ENCODE measurements at places on chromosomes 16 and 17.

DNA sequence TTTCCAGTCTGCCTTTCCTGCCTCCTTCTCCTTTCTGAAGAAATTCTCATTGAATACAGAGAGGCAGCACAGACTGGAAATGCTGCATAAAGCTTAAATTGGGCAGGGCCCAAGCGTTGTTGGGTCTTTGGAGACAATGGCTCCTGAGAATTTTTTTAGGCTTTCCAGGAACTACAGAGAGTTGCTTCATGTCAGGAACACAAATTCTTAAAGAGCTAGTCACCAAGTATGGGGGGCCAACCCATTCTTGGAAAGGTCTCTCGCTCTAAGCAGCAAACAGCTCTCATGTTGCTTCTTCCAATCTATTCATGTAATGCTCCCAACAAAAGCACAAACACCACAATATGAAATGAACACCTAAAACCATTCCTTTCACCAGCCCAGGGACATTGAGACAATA, 6.9 kb downstream of the HNF1B start:
- DNase-seq, result no peak

DNA sequence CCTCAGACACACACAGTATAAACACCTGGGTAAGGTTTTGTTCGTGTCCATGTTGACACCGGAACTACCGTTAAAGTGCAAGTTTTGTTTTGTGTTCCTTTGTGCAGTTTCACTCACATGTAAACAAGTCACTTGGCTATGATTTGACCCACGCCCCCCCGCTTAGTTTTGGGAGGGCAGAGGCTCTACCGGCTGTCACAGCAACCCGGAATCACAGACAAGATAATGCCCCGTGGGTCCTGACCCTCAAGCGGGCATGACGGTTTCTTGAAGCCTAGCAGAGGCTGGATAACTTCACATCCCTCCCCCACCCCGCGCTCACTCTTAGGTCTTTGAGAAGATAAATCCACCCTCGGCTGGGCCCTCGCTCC, 1.7 kb downstream of the RASD1 start:
- peak; percentile 47 for DNase-seq

DNA sequence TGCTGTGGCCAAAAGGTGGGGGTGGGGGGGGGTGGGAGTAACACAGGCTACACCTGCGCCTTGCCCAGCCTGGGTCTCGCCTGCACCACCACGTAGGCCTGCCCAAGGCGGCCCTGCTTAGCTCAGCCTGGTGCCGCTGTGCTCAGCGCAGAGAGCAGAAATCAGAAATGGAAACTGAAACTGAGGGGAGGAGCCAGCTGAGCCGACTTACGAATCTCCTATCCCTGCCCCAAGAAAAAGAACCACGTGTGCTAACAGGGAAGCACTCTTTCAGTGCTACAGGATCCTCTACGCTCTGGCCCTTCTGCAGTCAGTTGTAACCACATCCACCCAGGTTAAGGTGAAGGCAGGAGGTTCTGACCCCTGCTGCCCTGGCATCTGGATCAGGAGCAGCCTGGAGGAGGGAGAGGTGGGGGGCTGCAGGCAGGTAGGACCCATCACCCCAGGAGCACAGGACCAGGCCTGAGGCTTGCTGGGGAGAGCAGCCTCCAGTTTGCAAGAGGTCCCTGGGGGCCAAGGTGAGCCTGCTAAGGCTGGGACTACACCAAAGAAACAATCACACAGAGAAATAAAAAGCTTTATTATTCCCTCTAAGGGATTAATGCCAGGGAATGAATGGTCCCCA, at the start of gene DHX58:
TSS of gene DHX58 (minus strand) at position 163 of the 625 bp plus-strand sequence. CDS start 822 bp downstream, outside the sequence.
- no peak for DNase-seq

DNA sequence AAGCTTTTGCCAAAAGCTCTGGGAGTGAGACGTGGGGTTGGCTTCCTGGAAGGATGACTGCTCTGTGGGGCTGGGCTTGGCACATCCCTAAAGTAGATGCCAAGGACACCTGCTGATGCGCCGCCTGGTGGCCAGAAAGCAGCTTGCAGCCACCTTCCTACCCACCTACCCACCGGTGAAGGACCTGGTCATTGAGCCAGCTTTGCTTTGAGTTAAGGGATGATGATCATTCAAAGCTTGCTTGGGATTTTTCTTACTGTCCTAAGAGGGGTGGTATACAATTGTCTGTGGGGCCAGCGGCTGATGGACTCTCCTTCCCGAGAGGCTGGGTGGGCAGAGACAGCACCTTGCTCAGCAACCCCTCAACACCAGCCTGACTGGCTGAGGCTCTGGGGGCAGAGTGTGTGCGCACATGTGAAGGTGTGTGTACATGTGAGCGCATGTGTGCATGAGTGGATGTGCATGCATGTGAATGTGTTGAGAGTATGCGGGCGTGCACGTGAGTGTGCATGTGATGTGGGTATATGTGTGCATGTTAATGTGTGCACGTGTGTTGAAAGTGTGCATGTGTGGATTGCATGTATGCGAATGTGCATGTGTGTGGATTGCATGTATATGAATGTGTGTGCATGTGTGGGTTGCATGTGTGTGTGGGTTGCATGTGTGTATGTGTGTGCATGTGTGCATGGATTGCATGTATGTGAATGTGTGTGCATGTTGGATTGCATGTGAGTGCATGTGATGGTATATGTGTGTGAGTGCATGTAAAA, 18.6 kb downstream of the C1QTNF1 start:
- peak; percentile 70 for DNase-seq

DNA sequence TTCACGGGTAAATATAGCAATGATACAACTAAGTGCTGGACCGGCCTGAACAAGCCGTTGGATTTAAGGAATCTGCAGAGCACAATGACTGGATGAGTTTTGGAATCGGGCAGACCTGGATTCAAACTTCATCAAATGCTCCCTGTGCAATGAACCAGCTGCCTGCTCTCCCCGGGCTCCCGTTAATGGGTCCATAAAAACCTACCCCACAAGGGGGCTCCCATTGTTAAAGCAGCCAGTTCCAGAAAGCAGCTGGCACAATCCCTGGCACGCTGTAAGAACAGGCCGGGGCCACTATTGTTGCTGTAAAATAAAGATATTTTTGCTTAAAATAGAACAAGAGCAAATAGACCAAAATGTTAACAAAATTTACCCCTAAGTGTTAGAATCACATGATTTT, 131.9 kb downstream of the C16orf95 start:
- no peak for DNase-seq

- no peak for DNase-seq
Observed at GRCh38 chr17:72749119-72749572, 343.3 kb downstream of the SLC39A11 start.

GRCh38 chr16:30186782-30187555, 3.6 kb downstream of the CORO1A start:
- no peak for DNase-seq

DNA sequence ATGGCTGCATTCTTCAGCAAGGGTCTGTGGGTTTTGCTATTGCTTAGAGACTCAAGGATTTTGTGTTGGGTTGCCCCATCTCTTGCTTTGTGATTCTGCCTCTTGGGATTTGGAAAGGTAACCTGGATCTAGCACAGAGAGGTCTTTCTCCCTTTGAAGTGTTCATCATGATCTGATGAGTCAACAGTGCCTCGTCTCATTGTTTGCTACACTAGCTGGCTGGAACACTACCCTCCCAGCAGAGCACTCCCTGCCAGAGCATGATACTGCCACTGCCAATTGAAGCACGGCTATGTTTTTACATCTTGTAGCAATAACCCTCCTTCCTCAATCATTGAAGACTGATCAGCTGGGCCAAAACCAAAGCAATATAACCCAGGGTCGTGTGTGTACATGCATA, 361.0 kb downstream of the CDH13 start:
- no peak for DNase-seq

GRCh38 chr17:29156781-29157180, 23.4 kb downstream of the MYO18A start:
- DNase-seq, result no peak

DNA sequence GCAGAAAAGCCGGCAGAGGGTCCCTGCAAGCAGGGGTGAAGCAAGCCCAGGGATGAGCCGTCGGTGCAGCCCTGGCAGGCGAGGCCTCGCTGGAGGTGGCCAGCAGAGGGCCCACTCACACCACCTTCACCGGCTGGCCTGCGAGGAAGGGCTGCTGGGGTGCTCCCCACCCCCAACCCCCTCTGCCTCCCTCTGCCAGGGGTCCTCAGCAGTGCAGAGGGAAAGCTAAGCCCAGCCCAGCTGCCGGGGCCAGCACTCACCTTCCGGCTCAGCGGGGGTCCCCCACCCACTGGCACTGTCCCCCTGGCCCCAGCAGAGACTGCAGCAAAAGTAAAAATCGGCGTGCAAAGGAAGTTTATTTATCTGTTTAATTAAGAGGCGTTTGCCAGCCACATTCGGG, 113.4 kb downstream of the ENGASE start:
- peak; percentile 25 for DNase-seq

- DNase-seq, result no peak
Observed at GRCh38 chr16:57239107-57239506, 6.0 kb upstream of the ARL2BP start.

- DNase-seq, result no peak
Observed at GRCh38 chr17:40356990-40357881, 7.3 kb downstream of the GJD3 start.

DNA sequence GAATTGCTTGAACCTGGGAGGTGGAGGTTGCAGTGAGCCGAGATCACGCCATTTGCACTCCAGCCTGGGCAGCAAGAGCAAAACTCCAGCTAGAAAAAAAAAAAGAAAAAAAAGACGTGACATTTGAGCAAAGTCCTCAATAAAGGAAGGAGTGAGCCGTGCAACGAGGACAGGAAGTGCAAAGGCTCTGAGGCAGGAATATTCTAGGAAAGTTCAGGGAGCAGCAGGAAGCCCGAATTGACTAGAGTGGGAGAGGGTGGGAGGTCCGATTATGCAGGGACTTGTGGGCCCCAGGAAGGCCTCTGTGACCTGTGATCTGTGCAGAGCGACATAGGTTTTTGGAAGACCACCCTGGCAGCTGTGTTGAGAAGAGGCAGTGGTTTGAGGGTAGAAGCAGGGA, 8.6 kb upstream of the LASP1NB start:
- DNase-seq, result no peak

- peak; percentile 43 for DNase-seq
Observed at GRCh38 chr17:39547713-39548478, 59.8 kb downstream of the NEUROD2 start.

DNA sequence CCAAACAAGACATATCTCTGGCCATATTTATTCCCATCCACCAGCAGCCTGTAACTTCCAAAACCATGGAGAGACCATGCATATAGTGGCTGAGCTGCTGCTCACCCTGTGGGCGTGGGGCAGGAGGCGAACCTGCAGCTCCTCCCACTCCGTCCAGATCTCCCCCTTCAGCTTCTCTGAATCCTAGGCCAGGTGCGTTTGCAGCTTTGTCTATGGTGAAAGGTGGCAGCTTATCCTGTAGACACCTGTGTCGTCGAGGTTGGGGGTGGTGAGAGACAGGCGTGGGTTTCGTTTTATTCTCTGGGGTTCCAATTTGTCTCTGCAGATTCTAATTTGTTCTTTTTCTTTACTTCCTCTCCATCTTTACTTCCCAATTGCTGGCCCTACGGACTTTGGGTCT, 9.7 kb upstream of the ANKS4B start:
- DNase-seq, result no peak
